C1 segment of cervical spinal cord (tissue), 14 donors: ENCODE measurements at places on chromosomes 12 and 14.

DNA sequence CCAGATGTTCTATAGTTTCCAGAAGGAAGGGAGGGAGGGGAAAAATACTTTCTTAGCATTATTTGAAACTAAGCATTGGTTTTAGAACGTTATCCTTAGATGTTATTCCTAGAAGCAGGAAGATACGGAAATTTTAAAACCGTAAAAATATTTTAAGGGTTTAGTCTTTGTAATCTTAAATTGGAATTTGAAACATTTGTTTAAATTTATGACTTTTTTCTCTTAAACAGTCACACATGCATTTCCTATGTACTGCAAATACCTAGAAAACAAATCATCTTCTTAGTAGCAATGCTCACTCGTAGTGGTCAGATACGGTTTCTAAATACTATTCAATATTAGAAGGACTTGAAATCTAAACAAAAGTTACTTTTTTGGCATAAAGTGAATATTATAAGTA, 282.0 kb downstream of the ERC1 start:
- DNase-seq = no peak

DNA sequence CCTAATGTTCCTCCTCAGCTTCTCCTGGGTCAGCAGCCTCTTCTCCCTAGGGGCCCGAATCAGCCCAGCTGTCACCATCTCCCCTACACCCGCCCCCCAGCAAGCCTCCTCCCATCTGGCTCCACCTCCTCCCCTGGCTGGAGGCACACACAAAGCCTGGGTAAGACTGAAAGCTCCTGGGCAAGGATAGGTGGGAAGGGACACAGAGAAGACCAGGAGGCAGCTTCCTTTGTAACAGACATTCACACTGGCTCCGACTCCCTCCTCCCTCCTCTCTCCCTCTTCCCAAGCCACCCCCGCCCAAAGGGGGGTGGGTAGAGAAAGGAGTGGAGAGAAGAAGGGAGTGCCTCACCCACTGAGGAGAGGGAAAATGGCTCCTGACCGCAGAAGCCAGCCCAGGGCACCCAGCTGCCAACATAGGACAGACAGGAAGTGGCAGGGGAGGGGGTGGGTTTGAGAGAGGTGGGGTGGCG, 4.0 kb downstream of the CHD4 start:
- DNase-seq = no peak

DNA sequence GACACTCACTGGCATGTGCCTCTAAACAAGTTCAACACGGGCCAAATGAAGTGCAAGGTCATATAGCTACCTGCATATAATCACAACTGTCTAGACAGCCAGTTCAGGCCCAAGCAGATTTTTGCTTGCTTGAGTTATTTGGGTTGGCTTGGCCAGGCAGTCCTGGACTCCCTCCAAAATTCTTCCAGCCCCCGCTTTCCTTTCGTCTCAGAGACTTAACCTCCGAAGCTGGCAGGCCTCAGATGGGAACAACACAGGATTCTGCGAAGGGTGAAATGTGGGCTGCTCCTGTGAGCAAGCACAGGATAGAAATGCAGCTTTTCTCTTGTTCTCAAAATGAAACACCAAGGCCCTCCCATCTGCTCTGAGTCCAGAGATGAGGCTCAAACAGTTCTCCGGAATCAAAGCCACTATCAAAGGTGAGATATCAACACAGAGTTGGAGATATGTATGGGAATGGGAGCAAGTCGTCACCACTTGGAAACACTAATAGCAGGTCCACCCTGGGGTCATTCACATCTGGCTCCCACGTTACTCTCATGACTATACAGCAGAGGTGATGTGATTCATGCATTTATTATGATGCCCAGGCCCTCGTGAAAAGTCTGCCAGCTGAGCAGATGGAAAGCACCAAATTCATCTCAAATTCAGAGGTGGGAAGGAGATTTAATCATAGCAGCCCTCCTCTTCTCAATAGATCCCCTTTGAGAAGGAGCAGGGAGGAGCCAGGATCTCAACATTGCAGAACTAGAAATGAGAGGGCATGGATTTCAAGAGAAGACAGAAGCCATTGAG, 389.8 kb downstream of the NUAK1 start:
- peak; percentile 35 for DNase-seq

DNA sequence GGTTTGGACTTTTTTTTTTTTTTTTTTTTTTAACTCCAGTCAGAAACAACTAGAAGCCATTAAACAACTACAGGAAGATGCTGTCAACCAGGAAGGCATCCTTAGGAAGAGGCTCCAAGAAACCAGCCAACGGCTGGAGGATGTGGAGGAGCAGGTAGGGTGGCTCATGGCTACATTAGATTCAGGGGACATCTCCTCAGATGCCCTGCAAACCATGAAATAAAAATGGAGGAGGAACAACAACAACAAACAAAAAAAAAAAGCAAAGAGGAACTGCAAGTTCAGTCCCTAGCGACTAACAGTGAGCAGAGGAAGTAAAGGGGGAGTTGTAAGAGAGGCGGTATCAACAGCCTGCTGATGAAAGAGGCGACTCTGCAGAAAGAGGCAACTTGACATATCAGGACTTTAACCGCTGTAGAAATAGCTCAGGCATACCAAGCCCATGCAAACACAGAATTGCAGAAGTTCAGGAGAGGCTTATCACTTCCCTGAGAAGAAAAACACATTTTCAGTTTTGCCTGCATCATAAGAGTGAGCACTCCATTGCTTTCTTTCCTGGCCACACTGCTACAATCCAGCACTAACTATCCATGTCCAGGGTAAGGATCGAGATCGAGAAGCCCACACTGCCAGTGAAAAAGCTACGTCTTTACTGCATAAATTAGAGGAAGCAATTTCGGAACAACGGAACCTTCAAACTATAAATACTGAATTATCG, 103.5 kb upstream of the BCAT1 start:
- no peak for DNase-seq

DNA sequence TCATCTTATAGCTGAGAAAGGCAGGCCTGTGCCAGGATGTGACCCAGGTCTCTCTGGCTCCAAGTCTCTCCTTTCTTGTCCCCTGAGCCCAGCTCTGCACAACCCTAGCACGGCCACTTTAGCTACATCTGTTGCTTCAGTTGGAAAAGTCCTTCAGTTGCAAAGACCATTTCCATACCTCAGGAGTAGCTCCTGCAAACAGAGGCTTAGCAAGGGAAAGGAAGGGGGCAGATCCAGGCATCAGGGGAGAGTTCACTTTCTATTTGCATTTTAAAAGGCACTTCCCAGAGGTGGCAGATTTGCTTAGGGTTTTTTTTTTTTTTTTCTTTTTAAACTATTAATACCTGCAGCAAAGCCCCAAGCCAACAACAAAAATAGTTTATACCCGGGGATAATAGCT, 3.0 kb upstream of the PITPNM2 start:
- DNase-seq = no peak

GRCh38 chr12:47704719-47705118, 1.1 kb downstream of the RPAP3 start:
- DNase-seq = no peak

DNA sequence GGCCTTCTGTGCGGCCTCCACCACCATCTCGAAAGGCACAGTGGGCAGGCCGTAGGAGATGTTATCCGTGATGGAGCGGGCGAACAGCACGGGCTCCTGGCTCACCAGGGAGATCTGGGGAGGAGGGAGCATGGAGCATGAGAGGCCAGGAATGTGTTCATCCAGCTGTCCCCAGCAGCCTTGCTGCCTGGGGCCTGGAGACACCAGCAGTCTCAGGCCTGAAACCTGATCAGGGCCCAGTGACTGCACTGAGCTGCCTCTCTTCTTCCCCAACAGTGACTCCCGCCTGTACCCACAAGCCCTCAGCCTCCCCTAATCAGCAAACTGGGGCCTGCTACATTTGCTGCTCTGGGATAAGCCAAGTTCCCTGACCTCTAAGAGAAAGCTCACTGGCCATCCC, 30.9 kb downstream of the ABCB9 start:
- no peak for DNase-seq

GRCh38 chr14:33587791-33588190, 363.1 kb downstream of the EGLN3 start:
- no peak for DNase-seq

DNA sequence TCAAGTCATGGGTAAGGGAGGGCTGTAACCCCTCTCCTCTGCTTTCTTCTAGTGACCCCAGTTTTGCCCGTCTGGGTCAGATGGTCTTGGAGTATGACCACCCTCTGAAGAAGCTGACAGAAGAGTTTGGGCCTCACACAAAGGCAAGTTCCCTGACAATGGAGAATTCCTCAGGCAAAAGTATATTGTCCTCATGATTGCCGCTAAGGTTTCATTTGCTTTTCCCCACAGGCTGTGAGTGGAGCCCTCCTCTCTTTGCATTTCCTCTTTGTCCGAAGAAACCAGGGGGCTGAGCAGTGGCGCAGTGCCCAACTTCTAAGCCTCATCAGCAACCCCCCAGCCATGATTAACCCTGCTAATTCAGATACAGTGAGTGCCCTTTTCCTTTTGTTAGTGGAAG, 12.1 kb downstream of the NCKAP1L start:
- DNase-seq = no peak

DNA sequence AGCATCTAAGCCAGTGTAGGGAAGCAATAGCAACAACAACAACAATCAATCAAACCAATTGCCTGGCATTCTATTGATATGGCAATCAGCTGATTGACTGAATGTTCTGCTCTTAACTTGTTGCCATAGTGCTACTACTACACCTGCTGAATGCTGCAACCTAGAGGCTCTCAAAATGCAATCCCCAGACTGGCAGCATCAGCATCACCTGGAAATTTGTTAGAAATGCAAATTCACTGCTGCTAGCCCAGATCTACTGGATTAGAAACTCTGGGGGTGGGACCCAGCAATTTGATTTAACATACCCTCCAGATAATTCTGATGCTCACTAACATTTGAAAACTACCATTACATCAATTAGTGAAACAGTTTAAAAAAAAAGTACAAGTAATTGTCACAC, 363.6 kb downstream of the SNAPC1 start:
- no peak for DNase-seq

DNA sequence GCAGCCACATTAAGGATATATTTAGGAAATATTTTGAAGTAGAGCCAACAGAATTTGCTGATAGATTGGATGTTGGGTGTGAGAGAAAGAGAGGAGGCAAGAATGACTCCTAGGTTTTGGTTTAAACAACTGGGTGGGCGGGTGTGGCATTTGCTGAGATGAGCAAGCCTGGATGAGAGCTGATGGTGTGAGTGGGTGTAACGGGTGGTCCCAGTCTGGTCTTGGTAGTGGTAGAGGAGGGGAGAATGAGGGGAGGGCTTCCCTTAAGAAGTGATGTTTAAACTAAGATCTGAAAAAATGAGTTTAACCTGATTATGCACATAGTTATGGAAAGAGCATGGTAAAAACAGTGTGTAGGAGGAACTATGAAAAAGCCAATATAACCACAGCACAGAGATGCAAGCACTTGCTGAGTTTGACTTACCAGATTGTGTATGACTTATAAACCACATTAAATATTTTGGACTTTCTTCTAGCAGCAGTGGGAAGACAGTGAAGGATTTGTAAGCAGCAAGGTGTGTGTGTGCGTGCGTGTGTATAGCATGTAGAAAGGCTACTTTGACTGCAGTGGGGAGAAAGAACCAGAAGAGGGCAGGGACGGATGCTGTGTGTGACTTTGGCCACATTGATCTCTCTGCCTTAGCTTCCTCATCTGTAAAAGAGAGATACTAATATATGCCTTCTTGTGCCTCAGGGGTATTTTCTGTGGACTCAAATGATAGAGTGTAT, 139.7 kb downstream of the PRIMA1 start:
- no peak for DNase-seq

- DNase-seq = no peak
These were observed 55.0 kb upstream of the BICD1 start for GRCh38 chr12:32051511-32052211.

DNA sequence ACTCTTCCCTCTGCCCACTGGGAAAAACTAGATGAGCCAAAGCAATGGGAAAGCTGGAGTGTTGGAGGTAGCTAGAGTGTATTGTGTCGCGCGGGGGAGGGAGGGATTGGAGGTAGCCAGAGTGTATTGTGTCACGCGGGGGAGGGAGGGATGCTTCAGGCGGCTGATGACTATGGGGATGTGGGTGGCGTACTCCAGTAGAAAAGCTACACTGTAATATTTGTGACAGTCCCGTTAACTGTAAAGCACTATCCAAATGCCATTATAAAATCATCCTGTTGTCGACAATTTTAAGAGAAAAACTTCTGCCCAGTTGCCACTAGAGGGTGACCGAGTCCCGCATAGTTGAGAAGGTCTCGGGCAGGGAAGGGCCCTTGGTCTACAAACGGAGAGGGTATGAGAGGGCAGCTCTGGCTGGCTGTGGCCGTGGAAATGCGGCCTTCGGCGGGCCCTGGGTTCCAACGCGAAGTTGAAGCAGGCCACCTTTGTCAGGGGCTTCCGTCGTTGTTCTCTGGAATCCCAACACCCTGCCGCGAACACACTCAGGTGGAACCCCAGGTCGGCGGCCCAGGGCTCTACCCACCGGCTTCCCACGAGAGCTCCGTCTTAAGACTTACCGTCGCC, 15.1 kb upstream of the PLEK2 start:
- DNase-seq = no peak

- DNase-seq = no peak
These were observed 15.4 kb downstream of the ULK1 start for GRCh38 chr12:131909752-131910219.

GRCh38 chr14:24071836-24072430, 571 bp downstream of the CPNE6 start:
- DNase-seq = peak; percentile 56

GRCh38 chr12:25459541-25459951, 93.5 kb downstream of the LMNTD1 start:
- DNase-seq = no peak

DNA sequence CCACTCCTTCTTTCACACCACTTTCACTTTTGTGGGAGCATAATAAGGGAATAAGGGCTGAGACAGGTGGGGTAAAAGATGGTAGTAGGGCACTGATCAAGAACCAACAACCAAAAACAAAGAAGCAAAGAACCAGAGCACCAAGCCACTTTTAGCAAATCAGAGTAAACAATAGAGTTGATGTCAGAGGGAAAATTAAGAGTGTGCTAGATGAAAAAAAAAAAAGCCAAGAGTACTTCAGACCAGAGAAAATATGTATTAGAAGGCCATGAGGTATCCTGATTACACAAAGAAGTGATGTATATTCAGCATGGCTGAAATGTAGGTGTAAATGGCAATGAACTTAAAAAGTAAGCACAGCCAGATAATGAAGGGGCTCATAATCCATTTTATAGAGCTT, 75.4 kb downstream of the ABCC9 start:
- no peak for DNase-seq

DNA sequence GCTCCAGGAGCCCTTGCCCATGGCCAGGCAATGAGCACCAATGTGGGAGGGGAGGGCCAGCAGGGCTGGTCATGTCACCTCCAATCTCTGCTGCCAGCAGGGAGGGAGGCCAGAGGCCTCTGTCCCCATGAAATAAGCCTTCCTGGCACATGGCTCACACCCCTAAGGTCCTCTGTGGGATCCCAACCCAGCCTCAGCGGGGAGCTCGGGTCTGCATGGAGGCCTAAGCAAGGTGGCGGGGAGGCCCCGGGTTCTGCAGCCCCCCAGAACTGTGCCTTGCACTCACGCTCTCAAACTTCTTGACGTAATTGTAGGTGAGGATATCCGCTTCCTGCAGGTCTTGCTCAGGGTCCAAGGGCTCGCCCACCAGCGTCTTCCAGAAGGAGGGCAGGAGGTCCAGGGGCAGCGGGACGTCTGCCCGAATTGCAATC, 41.7 kb downstream of the TRAFD1 start:
- DNase-seq = no peak
